ENCODE measurements at places on chromosomes 13 and 19. TPM values are rescaled to one million over a fixed set of nuclear protein-coding genes. Genes with fewer than 3 reads are reported as not detected.

ZNF441 gene
- total RNA-seq, result 4.1 TPM

IFI30 gene
- total RNA-seq, result 314 TPM

C19orf12 gene
- 20.9 TPM for total RNA-seq

CDX2 gene
- total RNA-seq, result 0.15 TPM

RFPL4A gene
- not detected for total RNA-seq

SSC5D gene
- total RNA-seq, result 0.19 TPM

- no peak for DNase-seq
These were observed 5.4 kb upstream of the NTN5 start for GRCh38 chr19:48678201-48678600.

DNA sequence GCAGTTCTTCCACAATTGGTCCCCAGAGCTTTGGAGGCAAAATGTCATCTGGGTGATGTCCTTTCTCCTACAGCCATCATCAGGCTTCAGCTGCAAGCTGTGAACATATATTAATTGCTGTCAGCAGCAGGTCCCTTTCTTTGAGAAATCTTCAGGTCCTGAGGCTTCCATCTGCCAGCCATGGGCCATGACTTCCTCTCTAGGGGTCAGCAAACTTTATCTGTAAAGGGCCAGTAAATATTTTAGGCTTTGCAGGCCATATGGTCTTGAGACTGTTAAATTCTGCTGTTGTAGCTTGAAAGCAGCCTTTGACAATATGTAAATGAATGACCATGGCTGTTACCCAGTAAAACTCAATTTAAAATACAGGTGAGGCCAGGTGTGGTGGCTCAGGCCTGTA is 27.1 kb downstream of the SERP2 start:
- no peak for DNase-seq

DNA sequence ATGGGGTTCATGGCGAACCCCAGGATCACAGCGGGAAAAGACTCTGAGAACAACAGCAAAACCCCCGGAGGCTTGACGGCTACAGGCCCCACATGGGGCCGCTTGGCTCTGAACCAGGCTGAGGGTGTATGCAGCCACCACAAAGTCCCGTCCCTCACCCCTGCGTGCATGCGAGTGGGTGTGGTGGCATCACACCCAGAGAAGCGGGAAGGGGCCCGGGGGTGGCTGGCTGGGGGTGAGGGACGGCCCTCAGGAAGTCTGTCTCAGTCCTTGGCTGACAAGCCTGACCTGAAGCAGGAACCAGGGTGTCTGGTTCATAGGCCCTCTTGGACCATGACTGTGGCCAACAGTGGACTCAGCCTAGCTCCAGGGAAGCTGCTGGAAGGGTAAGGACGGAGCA is 34.2 kb downstream of the CEBPG start:
- DNase-seq, result no peak

- no peak for DNase-seq
These were observed 280.6 kb downstream of the ZNF536 start for GRCh38 chr19:30652751-30653150.

DNA sequence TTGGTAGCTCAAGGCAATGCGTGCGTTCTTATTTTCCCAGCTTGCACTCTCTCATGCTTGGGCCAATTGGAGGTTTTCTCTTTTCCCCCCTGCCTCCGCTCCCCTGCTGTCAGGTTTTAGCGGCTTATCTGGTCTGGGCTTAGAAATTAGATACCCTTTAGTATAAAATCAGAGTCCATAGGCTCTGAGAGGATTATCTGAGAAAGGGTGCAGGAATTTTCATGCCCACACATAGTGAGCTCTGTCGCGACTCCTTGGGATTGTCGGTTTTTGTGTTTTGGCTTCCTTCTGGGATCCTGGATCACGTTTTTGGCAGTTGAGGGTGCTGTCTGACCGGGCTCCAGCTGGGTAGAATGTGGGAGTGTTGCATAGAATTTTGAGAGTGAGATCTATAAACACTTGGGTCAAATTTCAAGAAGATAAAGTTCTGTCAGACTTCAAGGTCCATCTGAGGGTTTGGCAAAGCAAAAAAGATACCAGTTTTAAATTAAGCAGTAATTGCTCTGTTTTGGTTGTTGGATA is 12.4 kb downstream of the CHAF1A start:
- DNase-seq, result no peak

DNA sequence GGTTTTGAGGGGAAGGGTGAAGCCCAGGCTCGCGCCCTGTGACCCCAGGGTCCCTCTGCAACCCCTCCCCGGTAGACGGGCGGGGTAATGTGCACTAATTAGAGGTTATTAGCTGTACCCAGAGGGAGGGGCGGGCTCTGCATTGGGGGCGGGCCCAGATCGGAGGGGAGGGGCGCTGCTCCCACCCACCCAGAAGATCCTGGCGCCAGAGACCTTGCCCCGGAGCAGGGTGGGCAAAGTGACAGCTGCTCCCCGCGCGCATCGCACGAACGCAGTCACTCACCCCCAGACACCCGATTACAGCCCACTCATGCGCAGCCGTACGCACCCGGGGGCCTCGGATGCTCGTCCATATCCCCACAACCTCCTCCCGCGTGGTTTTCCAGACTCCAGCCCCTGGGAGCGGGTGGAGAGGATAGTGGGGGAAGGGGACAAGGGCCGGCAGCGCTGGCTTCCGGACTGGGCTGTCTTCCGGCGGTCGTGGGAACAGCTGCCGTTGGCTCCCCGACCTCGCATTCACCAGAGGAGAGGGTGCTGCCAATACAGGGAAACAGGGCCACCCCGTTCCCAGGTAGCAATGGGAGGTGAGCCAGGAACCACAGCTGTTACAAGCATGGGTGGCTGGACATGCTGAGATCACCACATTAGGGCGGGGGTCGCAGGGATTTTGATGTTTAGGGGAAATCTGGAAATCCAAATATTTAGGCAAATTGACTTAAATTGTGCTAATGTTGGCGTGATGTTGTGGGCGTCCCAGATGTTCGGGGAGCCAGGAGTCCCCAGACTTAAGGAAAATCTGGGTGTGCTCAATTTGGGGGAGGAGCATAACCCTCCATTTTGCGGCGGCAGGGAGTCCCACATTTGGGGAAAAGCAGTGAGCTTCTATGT is 2.9 kb upstream of the HOOK2 start:
- no peak for DNase-seq

GRCh38 chr19:41918653-41919244 is 9.5 kb downstream of the ERFL start:
- DNase-seq, result no peak

DNA sequence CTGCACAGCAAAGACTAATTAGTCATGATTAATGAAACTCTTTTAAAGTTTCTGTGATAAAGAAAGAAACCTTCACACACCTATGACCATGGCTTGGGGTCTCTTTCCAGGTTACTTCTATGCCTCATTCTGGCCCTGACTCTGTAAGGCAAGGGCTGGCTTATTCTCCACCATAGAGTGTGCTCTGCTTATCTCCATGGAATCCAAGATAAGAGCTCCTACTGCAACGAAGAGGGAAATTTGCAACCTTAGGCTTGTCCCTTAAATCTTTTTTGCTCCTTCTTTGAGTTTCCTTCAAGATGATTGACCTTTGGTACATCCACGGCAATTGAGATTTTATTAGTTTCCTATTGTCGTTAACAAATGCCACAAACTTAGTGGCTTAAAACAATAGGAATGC is 239.9 kb downstream of the SPRY2 start:
- DNase-seq, result no peak

DNA sequence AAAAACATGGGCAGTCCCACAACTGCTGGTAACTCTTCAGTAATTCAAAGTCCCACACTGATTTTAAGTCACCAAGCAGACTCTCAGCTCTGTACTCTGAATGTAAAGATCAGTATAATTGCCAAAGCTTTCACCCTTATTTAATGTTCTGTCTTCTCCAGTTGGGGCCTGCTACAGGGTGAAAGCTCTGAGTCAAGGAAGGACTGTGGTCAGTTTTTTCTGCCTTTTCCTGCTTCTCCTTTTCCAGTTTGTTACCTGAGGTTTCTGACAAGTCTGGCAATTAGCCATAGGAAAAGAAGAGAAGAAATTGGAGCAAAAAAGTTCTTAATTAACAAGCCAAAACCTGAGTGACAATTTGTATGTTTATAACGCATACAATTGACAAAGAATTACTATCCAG is 279.3 kb downstream of the RBM26 start:
- no peak for DNase-seq

DNA sequence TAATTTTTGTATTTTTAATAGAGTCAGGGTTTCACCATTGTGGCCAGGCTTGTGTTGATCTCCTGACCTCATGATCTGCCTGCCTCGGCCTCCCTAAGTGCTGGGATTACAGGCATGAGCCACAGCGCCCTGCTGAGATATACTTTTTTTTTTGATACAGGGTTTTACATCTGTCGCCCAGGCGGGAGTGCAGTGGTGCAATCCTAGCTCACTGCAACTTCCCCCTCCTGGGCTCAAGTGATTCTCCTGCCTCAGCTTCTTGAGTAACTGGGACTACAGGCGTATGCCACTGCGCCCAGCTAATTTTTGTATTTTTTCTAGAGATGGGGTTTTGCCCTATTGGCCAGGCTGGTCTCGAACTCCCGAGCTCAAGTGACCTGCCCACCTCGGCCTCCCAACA is 2.0 kb downstream of the COLGALT1 start:
- no peak for DNase-seq

- no peak for DNase-seq
These were observed 20.7 kb downstream of the CLDN10 start for GRCh38 chr13:95573221-95573620.

- DNase-seq, result no peak
These were observed 1066.7 kb upstream of the PCDH20 start for GRCh38 chr13:62482351-62482750.

- no peak for DNase-seq
These were observed 1189.2 kb downstream of the EFNB2 start for GRCh38 chr13:105346141-105346775.

- DNase-seq, result no peak
These were observed at the start of gene TTC9B for GRCh38 chr19:40217934-40218890. Gene TTC9B, minus strand, starts transcription at chr19:40218384. Its CDS starts 3 bp downstream, at chr19:40218381.

GRCh38 chr13:27104606-27105005 is 67.0 kb downstream of the USP12 start:
- DNase-seq, result no peak

DNA sequence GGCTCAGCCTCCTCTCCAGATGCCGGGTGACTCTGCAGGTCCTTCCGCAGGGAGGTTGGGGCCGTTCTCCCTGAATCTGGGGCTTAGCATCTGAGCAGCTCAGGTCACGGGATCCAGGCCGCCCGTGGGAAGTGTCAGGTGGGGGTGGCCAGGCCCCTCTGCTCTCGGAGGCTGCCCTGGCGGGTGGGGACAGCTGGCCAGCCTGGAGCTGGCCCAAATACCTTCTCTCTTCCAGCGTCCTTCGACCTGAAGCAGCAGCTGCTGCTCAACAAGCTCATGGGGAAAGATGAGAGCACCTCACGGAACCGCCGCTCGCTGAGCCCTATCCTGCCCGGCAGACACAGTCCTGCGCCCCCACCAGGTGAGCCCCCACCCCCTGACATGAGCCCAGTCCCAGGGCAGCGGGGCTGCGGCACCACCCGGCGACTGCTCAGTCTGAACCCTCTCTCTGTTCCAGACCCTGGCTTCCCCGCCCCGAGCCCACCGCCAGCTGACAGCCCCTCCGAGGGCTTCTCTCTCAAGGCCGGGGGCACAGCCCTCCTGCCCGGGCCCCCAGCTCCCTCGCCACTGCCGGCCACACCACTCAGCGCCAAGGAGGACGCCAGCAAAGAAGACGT is 19.1 kb downstream of the PEX11G start:
- no peak for DNase-seq

GRCh38 chr19:39251846-39252245 is 3.2 kb upstream of the IFNL4 start:
- DNase-seq, result no peak

DNA sequence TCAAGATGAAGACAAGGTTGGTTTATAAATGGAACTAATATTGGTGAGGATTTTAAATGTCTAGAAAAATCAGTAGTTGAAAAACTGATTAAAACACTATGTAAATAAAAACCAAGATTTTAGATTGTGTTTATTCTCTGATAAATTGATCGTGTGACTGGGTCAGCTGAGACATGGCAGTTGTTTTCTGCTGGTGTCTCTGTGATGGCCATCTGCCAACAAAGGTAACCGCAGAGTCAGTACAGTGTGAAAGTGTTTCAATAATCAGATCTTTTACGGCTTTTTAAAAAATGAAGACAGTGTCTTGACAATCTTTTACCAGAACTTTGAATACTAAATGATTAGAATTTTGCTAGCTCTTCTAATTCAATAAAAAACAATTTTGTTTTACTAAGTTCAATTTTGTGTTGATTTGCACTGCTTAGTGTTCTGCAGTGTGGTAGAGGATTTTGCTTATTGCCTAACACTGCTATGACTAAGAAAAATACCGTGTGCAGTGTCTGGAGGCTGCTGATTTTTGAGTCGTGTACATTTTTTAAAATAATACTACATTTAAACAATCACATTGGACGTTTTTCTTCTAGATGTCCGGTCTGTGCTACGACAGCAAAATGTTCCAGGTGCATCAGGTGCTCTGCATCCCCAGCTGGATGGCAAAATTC is 32.7 kb upstream of the GPR183 start:
- no peak for DNase-seq

- DNase-seq, result no peak
These were observed 154.6 kb downstream of the FLT1 start for GRCh38 chr13:28340272-28340793.

DNA sequence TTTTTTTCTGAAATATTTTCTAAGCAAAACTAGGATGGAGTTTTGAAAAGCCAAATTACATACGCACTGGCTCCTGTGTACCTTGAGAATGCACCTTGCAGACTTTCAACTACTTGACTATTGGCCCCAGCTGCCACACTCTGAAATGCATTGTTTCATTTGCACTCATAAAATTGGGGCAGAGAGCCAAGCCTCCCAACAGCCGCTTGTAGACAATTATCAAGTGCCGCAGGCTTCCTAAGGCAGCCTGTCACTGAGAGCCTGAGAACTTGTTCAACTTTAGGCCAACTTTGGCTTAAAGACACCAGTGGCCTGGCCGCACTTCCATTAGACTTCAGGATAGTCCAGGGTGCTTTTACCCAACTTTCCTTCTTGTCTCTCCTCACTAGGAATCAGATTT is 115.7 kb upstream of the STARD13 start:
- DNase-seq, result no peak

DNA sequence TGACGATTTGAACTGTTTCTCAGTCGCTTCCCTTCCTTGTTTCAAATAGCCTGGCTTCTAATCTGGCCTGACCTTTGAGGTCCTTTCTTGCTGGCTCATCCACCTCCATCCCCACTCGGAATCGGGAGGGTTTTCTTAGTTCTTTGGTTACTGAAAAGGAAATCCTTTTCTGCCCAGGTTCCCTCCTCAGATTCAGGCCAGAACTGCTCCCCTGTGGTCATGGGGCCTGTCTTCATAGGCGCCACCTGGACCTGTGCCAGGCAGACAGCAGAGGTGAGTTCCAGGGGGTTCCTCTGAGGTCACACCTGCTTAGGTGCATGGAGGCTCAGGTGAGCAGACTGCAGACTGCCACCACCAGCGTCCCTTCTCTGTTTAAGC is 62.4 kb downstream of the AKAP11 start:
- peak; percentile 50 for DNase-seq

- DNase-seq, result peak; percentile 40
These were observed 30.3 kb downstream of the CRYL1 start for GRCh38 chr13:20495087-20496023.

- DNase-seq, result no peak
These were observed 740 bp upstream of the BEST2 start for GRCh38 chr19:12750851-12751250.
